Progenitor cell of endocrine pancreas (in vitro differentiated cells): ENCODE measurements at places on chromosomes 4 and X. TPM values are rescaled to one million over a fixed set of nuclear protein-coding genes. Genes with fewer than 3 reads are reported as not detected.

DNA sequence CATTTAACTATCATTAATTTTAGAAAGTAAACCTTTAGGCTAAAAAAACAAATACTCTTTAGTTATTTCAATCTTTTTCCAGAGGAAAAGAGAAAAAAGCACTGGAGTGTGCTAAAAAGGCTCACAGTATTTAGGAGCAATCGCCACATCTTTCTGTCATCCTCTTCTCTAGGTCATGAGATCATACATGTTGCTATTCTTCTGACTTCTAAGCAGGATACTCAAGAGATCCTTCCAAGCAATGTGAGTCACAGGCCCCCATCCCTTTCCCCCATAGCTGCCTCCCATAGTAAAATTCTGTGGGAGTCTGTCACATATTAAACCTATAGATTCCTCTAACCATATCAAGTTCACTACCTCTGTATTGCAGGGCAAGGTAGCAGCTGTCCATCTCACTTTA is 7.7 kb downstream of the EDNRA start:
- no peak for DNase-seq
- peaks cover 33% of the 10 kb centered on the region for H3K4me1 ChIP-seq
- peak overlapping the region; percentile 81 for H3K27ac ChIP-seq
- H3K36me3 ChIP-seq: no peaks in the 10 kb centered on the region
- no peaks in the 10 kb centered on the region for H3K27me3 ChIP-seq

GRCh38 chr4:90171491-90171890 is 44.3 kb downstream of the CCSER1 start:
- H3K4me1 ChIP-seq: peaks cover 28% of the 10 kb centered on the region
- peaks cover 5% of the 10 kb centered on the region for H3K36me3 ChIP-seq
- DNase-seq: no peak
- no peak overlapping the region for H3K27ac ChIP-seq
- no peak overlapping the region for H3K4me3 ChIP-seq

DNA sequence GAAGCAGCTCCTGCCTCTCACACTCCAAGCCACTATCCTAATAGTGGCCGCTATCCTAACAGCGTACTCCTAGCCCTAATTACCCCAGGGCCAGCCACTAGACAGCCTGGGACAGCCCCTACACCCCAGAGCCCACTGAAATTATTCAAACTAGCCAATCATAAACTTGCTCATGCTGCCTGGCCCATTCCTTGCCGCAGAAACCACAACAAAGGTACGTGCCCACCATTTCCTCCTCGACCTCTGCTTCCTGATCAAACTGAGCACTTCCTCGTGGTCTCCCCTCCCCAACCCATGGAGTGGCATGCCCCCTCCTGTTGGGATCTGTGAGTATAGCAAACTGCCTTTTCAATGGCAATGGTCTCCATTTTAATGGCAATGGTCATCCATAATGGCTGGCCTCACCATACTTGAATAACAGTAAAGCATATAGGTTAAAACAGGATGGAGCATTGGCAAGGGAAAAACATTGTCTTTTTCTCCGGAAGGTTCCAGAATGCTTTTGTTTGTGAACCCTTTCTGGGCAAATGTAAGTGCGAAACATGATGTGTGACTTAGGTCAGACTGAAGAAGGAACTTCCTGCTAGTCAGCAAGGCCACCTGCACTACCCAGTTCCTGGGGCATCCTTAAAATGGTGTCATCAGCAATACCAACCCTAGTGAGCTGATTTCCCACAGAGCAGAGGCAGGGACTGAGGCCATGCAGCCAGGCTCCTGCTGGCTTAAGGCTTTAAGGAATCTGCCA is 107.1 kb upstream of the ATP6AP2 start:
- no peaks in the 10 kb centered on the region for H3K36me3 ChIP-seq
- H3K4me3 ChIP-seq: no peak overlapping the region
- peak overlapping the region; percentile 19 for H3K27ac ChIP-seq
- no peaks in the 10 kb centered on the region for H3K27me3 ChIP-seq
- DNase-seq: no peak
- H3K4me1 ChIP-seq: peaks cover 19% of the 10 kb centered on the region

DNA sequence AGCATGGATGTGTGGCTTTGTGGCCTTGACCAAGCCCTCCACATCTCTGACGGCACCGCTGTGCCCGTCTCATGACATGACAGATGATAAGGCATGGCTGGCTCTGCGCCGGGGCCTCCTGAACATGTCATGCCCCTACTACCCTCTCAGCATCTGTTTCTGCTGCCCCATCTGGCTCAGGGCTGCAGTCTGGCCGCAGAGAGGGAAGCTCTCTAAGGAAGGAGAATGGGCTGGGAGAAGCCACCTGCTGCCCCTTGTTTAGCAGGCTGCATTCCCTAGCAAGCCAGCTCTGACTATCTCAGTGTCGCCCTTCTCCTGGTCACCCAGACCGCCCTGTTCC is 7.2 kb downstream of the ZNF185 start:
- H3K27ac ChIP-seq: no peak overlapping the region
- H3K4me1 ChIP-seq: peaks cover 8% of the 10 kb centered on the region
- no peak for DNase-seq
- no peaks in the 10 kb centered on the region for H3K36me3 ChIP-seq

GRCh38 chr4:156939801-156940200 is 31.8 kb downstream of the PDGFC start:
- no peak for DNase-seq
- peaks cover 35% of the 10 kb centered on the region for H3K4me1 ChIP-seq
- H3K4me3 ChIP-seq: no peak overlapping the region
- peaks cover 8% of the 10 kb centered on the region for H3K36me3 ChIP-seq
- H3K27me3 ChIP-seq: no peaks in the 10 kb centered on the region

DNA sequence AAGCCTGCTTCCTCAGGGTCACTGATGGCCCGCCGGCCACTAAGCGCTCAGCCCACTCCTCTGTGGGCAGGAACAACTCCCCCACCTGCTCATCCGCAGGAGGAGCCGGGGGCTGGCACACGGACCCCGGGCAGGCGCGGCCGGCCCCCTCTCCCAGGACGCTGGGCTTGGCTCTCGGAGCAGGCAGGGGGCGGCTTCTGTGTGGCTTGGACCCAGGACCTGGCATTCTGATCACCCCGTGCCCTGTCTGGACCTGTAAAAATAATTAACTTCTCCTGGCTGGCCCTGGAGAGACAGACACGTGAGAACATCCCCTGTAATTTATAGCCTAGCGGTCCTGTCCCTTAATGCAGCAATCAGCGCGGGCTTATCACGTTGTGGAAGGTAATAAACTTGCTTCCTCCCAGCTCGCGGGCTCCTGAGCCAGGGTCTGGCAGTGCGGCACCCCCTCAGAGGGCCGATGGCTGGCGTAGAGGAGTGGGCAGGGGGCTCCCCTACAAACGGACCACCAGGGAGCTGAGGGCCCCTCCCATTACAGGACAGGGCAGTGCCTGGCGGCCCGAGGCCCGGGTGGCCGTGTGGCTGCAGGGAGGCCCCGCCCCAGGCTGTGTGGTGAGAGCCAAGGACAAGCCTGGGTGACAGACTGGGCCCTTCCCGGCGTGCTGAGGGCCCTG is 84.5 kb upstream of the NKX1-1 start:
- no peak overlapping the region for H3K4me3 ChIP-seq
- H3K36me3 ChIP-seq: no peaks in the 10 kb centered on the region
- no peak overlapping the region for H3K27ac ChIP-seq
- peaks cover 20% of the 10 kb centered on the region for H3K27me3 ChIP-seq
- no peaks in the 10 kb centered on the region for H3K4me1 ChIP-seq

DNA sequence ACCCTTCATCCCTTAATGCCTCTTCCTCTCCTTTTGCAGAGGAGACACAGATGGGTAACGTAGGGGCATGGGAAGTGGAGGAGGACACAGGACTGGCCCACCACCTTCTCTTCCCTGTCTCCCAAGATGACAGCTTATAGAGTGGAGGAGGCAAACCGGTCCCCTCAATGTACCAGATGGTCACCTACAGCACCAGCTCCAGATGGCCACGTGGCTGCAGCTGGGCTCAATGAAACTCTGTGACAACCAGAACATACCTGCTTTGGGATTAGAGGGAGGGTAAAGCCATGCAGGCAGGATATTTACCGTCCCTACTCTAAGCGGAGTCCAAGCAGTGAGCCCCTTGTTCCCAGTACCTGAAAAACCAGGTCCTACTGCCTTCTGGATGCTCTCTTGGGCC is 7.5 kb upstream of the KLHL15 start:
- H3K4me3 ChIP-seq: no peak overlapping the region
- H3K27ac ChIP-seq: no peak overlapping the region
- H3K27me3 ChIP-seq: no peaks in the 10 kb centered on the region
- no peaks in the 10 kb centered on the region for H3K36me3 ChIP-seq

- H3K27ac ChIP-seq: no peak overlapping the region
- DNase-seq: no peak
- H3K36me3 ChIP-seq: peaks cover 1% of the 10 kb centered on the region
- H3K4me1 ChIP-seq: peaks cover 13% of the 10 kb centered on the region
These were observed 110.0 kb downstream of the IRF2 start for GRCh38 chr4:184364100-184364921.

DNA sequence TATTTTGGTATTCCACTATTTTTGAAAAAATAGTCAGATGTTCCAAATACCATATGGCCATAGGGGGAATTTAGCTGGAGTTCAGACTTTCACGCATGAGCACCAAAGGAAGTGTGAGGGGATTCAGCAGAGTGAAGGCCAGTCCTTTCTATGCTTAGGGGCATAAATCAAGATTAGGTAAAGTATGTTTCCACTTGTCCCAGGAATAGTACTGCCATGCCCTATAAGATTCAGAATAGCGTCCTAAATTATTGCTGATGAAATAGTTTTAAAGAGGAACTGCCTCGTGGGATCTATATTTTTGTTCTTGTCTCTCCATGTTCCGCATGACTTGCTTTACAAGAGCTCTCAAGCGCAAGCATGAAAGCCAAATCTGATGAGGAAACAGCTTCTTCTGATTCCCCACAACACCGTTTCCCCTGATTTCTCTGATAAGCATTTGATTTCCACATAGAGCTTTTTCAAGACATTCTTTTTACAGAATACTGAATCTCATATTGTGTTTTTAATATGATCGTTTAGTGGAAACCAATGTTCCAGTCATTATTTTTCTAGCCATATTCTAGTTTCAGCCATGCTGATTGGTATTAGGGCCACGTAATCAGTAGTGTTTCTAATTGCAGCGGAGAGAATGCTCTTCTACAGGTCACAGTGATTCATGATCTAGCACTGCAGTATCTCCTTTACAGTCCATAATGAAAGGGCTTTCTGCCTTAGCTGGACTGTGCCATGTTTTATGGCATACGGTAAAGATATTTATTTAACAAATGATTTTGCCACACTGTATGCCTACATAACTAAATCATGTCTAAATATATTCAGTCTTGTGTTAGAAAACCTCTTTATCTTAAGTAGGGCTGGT is 492.3 kb downstream of the CENPC start:
- H3K27ac ChIP-seq: no peak overlapping the region
- H3K4me1 ChIP-seq: peaks cover 49% of the 10 kb centered on the region
- DNase-seq: no peak
- H3K27me3 ChIP-seq: no peaks in the 10 kb centered on the region
- no peaks in the 10 kb centered on the region for H3K36me3 ChIP-seq
- H3K4me3 ChIP-seq: no peak overlapping the region

DNA sequence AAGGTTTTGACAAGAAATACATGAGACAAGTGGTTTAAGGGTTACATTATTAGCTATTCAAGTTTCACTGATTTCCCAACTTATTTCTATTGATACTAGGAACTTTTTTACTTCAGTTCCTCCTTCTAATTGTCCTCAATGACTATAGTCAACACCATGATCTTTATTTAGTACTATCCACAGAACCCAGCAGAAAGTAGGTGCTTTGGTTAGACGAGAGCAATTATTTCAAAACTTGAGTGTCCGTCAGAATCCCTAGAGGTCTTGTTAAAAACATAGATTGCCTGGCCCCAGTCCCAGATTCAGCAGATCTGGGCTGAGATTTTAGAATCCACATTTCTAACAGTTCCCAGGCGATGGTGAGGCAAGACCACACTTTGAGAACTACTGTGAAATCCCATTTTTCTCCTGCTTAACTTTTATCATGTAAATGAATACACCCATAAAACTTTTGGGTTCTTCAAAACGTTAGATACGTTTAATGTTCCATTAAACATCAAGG is 17.9 kb downstream of the EXOC1 start:
- no peak overlapping the region for H3K4me3 ChIP-seq
- no peak overlapping the region for H3K27ac ChIP-seq
- no peaks in the 10 kb centered on the region for H3K27me3 ChIP-seq
- H3K4me1 ChIP-seq: no peaks in the 10 kb centered on the region
- DNase-seq: no peak

GRCh38 chr4:13866881-13867280 is 239.4 kb upstream of the BOD1L1 start:
- peaks cover 1% of the 10 kb centered on the region for H3K36me3 ChIP-seq
- H3K27ac ChIP-seq: no peak overlapping the region
- DNase-seq: no peak
- H3K4me1 ChIP-seq: peaks cover 2% of the 10 kb centered on the region

GRCh38 chr4:133638751-133639150 is 489.7 kb downstream of the PCDH10 start:
- no peak overlapping the region for H3K4me3 ChIP-seq
- no peak for DNase-seq
- peaks cover 3% of the 10 kb centered on the region for H3K36me3 ChIP-seq
- no peak overlapping the region for H3K27ac ChIP-seq

DNA sequence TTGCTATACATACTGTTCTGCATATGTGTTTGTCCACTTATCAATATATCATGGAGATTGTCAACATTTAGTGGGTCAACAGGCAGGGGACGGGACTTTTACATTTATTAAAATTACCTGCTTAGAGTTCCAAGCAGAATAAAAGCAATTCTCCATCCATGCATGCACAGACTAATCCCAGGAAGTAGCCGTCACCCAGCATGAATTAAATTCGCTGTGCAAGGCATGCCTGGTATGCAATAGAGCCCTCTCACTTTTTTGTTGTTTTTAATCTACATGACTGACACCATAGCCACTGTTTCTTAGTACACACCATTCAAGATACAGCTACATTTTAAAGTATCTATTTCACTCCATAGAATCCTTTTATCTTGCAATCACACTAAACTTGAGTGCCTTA is 108.9 kb downstream of the USP46 start:
- H3K36me3 ChIP-seq: no peaks in the 10 kb centered on the region
- H3K4me1 ChIP-seq: peaks cover 3% of the 10 kb centered on the region
- no peak overlapping the region for H3K4me3 ChIP-seq

GRCh38 chrX:30865015-30865414 is 24.0 kb downstream of the TAB3 start:
- H3K36me3 ChIP-seq: peaks cover 11% of the 10 kb centered on the region
- DNase-seq: no peak
- no peak overlapping the region for H3K4me3 ChIP-seq

DNA sequence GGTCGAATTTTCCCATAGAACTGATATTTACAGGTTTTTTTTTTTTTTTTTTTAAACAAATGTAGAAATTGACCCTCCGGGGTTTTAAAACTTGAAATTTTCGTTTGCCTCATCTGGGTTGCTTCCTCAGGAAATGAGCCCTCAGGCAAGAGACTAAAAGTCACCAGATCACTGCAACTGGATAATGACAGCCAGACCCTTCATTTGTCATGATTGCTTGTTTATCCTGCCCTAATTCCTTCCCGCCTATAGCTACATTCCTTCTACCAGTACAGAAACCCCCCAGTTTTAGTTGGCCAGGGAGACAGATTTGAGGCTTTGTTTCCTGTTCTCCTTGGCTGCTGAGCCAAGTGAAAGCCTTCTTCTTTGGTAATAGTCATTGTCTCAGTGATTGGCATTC is 44.0 kb upstream of the IGFBP7 start:
- peaks cover 22% of the 10 kb centered on the region for H3K27me3 ChIP-seq
- H3K4me1 ChIP-seq: peaks cover 33% of the 10 kb centered on the region
- H3K36me3 ChIP-seq: peaks cover 4% of the 10 kb centered on the region
- no peak overlapping the region for H3K4me3 ChIP-seq
- H3K27ac ChIP-seq: no peak overlapping the region

Gene SPANXC
- not detected in 2 replicates for total RNA-seq

Gene ACSL1
- total RNA-seq: 6.3 and 6.4 TPM in 2 replicates

Gene CUL4B
- total RNA-seq: 61.3 and 62.7 TPM in 2 replicates

Gene SLC10A6
- not detected in 2 replicates for total RNA-seq

Gene USP17L20
- not detected in 2 replicates for total RNA-seq

Gene DCAF12L1
- total RNA-seq: 0.55 and 0.60 TPM in 2 replicates

Gene CT45A2
- not detected in 2 replicates for total RNA-seq
